ENCODE measurements at places on chromosomes 16 and 17.

GRCh38 chr17:70484496-70484895, 315.2 kb downstream of the KCNJ2 start:
- DNase-seq: no peak

GRCh38 chr17:44738214-44738906, 20.4 kb upstream of the ADAM11 start:
- no peak for DNase-seq

GRCh38 chr17:9138161-9138717, 116.9 kb downstream of the NTN1 start:
- DNase-seq: no peak

- DNase-seq: no peak
Observed at GRCh38 chr16:85173981-85174751, 61.9 kb upstream of the CIBAR2 start.

DNA sequence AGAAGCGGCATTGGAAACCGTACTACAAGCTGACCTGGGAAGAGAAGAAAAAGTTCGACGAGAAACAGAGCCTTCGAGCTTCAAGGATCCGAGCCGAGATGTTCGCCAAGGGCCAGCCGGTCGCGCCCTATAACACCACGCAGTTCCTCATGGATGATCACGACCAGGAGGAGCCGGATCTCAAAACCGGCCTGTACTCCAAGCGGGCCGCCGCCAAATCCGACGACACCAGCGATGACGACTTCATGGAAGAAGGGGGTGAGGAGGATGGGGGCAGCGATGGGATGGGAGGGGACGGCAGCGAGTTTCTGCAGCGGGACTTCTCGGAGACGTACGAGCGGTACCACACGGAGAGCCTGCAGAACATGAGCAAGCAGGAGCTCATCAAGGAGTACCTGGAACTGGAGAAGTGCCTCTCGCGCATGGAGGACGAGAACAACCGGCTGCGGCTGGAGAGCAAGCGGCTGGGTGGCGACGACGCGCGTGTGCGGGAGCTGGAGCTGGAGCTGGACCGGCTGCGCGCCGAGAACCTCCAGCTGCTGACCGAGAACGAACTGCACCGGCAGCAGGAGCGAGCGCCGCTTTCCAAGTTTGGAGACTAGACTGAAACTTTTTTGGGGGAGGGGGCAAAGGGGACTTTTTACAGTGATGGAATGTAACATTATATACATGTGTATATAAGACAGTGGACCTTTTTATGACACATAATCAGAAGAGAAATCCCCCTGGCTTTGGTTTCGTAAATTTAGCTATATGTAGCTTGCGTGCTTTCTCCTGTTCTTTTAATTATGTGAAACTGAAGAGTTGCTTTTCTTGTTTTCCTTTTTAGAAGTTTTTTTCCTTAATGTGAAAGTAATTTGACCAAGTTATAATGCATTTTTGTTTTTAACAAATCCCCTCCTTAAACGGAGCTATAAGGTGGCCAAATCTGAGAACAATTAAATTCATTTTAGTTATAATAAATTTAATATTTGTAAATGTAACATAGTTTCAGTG, 1.7 kb downstream of the HEXIM1 start:
- peak; percentile 15 for DNase-seq

GRCh38 chr17:39153599-39154051, 2.2 kb upstream of the PLXDC1 start:
- peak; percentile 91 for DNase-seq

GRCh38 chr16:74277974-74278373, 18.6 kb upstream of the PSMD7 start:
- DNase-seq: no peak

DNA sequence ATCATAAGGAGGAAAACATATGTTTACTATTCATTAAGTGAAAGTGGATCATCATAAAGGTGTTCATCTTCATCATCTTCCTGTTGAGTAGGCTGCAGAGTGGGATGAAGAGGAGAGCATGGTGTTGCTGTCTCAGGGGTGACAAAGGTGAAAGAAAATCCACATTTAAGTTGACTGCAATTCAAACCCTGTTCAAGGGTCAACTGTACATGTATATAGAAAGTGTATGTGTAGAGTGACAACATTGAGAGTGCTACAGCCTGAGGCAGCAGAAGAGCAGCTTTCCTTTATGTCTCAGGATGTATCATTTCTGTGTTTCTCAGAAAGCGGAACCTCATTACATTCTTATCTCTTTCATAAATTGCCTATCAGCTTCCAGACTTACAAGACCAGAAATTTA, 17.2 kb downstream of the ORC6 start:
- no peak for DNase-seq

Measured in CD4-positive, alpha-beta T cell treated with Interferon gamma for 1 hour (primary cell).